SW480 (cell line): ENCODE measurements at places on chromosomes 7 and 10.

GRCh38 chr7:131620673-131621609 lies 64.5 kb upstream of the PODXL start:
- DNase-seq: no peak

DNA sequence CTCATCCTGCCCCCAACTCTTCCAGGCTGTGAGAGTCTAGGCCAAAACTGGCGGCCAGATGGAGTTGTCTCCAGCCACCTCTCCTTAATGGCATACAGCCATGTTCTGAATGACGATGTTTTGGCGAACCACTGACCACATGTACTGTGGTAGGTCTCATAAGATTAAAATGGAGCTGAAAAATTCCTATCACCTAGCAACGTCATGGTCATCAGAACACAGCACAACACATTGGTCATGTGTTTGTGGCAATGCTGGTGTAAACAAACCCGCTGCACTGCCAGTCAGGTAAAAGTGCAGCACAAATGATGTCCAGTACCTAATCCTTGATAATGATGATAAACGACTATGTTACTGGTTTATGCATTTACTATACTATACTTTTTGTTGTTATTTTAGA lies 290.0 kb upstream of the MKI67 start:
- DNase-seq: no peak

DNA sequence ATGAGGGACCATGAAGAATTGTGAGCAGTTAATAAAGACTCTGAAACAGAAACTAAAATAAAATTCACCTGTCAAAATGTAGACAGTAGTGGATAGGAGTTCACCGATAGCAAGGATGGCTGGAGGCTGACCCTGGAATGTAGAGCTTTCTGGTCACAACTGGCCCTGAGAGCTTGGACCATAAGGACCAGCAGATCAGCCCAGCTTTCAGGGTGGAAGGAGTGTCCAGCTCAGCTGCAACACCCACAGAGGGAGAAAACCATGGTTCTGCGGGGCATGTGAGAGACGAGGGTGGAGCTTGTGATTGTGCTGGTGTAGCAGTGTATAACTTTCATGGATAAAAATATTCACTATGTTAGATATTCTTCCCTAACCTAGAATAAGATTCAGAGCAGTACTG lies 199.9 kb downstream of the KCND2 start:
- no peak for DNase-seq

- no peak for DNase-seq
Measured at GRCh38 chr7:80675090-80675489, 36.6 kb downstream of the CD36 start.
